Stimulated activated CD8-positive, alpha-beta memory T cell treated with anti-CD3 and anti-CD28 coated beads, Interleukin-7, amount 100 ng/mL, for 4 hours (primary cell): ENCODE measurements at places on chromosomes 7 and 10.

DNA sequence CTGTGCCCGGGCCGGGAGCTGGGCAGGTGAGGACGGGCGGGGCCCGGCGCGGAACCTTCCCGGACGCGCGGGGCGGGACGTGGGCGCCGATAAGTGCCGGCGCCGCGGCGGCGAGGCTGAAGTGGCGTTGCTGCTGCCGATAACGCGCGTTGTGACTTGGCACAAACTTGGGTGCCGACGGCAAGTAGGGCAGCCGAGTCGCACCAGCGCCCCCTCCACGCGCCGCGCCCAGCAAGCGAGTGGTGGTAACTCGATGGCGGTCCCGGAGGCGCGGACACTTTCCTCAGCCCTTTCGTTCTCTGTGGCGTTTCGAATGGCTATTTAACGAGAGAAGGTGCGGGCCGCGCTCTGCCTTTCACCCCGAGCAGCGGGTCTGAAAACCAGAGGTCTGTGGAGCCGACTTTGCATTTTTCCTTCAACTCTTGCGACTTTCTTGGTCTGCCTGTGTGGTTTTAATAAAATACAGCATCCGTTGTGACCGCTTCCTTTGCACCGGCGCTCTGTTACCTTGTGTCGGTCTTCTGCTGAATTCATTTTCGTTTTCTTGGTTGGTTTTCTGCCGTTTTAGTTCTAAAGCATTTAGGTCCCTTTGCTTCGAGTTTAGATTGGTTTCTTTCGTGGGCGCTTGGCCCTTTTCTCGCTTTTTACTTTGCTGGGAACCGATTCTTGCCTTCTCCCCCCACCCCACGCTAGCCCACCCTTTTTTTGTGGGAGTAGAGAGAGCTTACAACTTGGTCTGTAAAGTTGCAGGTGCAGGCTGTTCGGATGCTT lies 701 bp downstream of the STK17A start:
- peak; percentile 25 for DNase-seq

GRCh38 chr10:22429146-22429545 lies 83.8 kb downstream of the SPAG6 start:
- no peak for DNase-seq

DNA sequence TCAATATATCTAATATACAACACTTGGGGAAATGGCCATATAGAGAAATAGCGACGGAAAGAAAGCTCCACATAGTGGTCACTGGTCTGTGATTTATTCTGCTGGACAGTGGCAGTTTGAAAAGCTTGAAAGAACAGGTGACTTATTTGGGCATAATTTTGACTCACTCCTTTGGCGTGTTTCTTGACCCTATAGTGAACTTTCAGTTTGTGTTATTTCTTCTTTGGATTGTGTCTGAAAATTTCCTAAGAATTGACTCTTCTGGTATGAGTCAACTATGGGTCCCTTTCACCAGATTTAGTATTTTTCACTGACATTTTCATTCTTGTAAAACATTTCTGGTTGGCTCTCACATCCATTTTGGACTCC lies 25.8 kb upstream of the IMMP2L start:
- no peak for DNase-seq

DNA sequence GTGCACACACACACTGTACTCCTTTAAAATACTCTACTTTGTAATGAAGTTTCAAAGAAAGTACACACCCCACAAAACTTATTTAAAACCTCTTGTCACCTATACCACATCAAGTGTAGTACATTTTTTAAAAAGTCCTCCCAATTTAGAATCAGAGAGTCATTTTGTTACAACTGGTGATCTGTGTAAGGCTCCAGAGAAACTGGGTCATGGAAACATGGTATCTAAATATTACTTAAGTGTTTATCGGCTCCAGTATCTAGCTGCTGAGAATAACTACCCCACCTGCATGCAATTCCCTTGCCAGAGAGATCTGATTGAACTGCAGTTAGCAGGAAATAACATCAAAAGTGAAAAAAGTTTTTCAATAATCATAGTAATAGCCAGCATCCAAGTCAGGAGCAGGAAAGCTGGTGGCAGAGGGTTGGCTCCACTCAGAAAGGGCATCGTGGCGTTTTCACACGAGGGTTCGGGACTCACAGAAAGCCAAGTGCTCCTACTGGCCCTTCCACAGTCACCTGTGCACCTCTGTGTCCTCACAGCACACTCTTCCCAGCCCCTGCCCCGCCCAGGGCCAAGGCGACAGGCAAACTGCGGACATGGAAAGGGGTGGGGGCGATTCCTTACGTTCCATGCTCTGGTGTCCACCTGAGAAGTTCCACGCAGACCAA lies 6.5 kb downstream of the RGS10 start:
- DNase-seq: no peak

GRCh38 chr10:104816501-104816900 lies 175.4 kb downstream of the SORCS3 start:
- no peak for DNase-seq

- no peak for DNase-seq
Observed at GRCh38 chr10:61758433-61758832, 95.7 kb downstream of the CABCOCO1 start.

DNA sequence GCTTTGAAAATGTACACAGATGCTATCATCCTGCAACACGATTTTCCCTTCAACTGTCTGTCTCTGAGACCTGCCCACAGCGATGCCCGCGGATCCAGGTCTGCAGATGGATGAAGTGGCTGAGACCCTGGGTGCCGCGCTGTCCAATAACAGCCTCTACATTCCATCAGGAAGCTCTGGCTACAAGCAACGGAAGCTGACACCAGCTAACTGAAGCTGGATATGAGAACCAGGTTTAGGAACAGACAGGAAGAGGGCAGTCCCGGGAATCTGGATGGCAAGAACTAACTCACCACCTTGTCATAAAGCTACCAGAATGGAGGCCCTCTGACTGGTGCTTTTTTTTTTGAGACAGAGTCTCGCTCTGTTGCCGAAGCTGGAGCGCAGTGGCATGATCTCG lies 32.3 kb upstream of the CTBP2 start:
- no peak for DNase-seq

DNA sequence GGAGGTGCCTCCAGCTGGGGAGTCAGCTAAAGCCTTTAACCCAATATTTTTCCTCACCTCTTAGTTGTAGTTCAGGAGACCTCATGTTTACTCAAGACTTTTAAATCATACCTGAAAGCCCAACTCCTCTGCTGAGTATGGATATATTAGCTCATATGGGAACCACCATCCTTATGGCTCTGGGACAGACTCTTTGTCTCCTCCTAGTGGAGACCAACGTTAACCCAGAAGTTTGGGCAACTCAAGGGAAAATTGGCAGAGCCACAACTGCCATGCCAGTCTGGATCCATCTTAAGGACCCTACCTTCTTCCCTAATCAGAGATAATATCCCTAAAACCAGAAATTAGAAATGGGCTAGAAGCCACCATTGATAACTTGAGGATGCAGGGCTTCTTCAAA lies 80.8 kb downstream of the TMEM106B start:
- DNase-seq: no peak

DNA sequence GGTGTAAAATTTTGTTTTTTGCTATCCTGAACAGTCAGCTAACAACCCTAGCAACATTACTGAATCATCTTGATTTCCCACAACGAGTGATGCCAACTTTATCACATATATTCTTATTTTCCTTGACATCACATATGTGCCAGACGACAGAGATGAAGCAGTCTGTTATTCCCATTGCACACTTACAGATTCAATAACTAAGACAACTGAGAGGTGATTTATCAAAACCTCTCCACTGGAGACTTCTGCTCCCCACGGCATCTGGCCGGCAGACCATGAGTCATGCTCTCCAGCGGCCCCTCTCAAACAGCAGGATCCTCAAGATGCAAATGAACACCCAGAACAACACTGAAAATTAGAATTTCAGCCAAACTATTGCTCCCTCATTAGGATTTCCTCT lies 57.1 kb downstream of the AMPH start:
- DNase-seq: no peak

DNA sequence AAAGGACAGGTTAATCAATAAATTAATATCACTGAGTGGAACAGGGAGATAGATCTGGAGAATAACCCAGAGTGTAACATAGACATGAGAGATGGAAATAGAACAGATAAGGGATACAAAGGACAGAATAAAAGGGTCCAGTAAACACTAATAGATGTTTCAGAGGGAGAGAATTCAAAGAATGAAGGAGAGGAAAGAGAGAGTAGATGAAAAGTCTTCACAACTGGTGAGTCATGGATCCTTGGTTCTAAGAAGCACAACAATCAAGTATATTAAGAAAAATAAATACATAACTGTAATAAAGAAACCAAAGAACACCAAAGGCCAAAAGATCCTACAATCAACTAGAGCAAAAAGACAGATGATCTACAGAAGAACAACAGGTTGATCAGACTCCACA lies 66.3 kb downstream of the BEND7 start:
- DNase-seq: no peak

- DNase-seq: no peak
Observed at GRCh38 chr7:84482476-84482875, 287.9 kb upstream of the SEMA3A start.

DNA sequence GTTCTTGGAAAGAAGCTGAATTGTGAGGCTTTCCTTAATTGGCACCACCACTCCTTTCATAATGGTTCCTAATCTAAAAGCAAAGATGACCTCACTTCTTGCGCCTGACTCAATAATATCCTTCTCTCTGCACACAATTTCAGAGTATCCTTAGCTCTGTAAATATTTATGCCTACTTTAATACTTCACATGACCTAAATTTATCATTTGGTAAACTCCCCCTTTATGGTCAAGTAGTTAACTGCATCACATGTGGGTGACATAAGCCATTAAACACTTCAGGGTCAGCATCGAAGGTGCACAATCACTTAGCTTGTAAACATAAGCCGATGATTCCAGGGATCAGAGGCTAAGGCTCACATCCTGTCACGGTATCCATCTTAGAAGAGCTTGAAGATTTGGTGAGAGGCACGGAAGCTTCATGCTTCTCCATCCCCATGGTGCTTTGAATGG lies 7.3 kb upstream of the RHOBTB1 start:
- no peak for DNase-seq

DNA sequence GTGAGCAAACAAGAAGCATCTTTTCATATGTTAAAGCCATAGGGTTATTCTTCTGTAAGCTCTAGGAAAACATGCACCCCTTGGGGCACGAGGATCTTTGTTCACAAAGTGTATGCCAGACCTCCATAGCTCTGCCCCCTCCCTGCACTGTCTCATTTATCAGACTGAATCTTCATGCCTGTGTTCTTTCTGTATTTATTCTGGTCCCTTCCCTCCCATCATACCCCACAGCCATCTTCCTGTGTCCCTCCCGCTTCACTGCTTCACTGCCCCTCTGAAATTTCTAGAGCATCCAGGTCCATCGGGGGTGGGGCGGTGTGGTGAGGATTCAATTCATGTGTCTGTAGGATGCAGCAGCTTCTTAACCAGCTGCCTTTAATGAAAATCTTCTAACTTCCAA lies 7.5 kb downstream of the EPHB6 start:
- no peak for DNase-seq

DNA sequence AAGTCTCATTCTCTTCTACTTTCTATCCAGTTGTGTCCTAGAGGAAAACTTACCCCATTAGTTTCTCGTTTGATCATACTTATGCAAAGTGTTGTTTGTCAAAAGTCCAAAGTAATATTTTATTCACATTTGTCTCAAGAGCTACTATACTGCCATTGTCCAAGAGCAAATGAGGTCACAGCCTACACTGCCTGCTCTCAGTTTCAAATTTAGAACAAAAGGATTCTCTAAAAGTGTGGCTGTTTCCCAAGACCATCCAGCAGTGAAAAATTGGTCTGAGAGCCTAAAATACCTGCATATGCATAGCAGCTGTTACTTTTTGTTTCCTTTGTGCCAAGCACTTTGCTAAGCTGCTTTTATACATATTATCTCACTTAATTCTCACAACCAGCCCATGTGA lies 439.5 kb upstream of the NFE2L3 start:
- no peak for DNase-seq

GRCh38 chr7:99881370-99881769 lies 4.5 kb upstream of the OR2AE1 start:
- DNase-seq: no peak

DNA sequence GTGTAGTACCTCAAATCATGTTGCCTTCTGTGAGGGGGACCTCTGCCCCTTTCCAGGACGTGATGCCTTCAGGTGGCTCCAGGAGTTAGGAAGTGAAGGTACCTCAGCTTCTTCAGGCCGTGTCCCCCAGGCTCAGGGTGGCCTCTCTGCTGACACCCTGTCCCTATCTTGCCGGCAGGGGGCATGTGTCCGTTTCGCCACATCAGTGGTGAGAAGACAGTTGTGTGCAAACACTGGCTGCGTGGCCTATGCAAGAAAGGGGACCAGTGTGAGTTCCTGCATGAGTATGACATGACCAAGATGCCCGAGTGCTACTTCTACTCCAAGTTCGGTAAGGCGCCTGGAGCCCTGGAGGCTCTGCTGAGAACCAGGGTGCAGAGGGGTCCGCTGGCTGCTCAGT lies 9.2 kb downstream of the CPSF4 start:
- DNase-seq: no peak

DNA sequence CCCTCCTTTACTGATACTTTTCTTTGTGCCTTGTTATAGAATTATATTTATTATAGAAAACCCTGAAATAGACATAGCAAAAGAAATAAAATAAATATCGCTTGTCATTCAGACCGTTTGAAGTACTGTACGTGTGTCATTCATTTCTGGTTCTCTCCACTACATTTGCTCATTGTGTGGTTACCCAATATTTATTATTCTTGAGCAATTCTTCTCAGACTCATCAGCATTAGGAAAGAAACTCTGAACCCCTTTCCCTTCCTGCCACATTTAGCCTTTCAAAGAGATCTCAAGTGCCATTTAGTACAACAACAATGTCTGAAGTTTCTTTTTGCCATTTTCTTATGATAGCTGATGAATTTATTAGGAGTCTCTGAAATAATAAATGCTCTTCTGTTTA lies 154.1 kb downstream of the KIAA1217 start:
- DNase-seq: no peak

GRCh38 chr10:30581779-30582380 lies 47.7 kb downstream of the LYZL2 start:
- no peak for DNase-seq

DNA sequence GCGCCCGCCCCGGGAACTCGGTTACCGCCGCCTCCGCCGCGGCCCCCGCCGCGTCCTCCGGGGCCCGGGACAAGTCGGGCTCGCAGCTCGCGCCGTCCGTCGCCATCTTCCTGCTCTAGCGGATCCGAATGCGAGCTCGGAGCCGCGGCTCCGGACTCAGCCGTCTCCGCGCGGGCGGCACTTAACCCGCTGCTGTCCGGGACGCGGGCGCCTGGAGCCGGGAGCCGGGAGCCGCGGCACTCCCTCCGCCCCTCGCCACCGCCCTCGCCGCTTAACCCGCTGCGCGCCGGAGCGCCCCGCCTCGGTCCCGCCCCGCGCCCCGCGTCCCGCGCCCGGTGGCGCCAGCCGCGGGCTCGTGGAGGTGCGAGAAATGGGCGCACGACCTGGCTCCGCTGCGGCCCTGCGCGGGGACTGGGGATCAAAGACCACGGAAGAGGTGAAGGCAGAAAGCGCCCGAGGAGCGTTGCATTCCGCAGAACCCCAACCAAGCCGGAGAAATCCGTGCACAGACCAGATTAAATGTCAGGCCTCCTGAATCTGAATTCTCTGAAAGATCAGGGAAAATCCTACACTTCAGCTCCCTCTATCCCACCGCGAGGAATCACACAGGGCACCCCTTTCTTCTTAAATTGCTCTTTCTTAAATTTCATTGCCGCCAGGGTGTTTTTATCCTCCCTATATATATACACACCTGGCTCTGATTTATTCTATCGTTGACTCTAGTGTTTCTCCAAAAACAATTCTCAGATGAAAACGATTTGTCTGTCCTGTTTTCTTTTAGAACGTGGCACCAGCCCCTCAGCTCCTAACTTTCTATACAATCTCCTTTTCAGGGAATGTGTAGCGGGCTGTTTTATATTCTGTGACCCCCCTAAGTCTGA lies at the start of gene CTTNBP2:
TSS of gene CTTNBP2 (minus strand) at position 132 of the 881 bp plus-strand sequence. CDS start at position 106, 26 bp downstream.
- no peak for DNase-seq

GRCh38 chr10:5629303-5630111 lies 36.9 kb downstream of the ASB13 start:
- DNase-seq: peak; percentile 69
